ENCODE measurements at places on chromosomes 13 and 19.

GRCh38 chr13:41970918-41971317 is 10.0 kb upstream of the VWA8 start:
- DNase-seq = no peak

GRCh38 chr19:36605101-36605876 is at the start of gene ZNF382:
Gene ZNF382 (plus strand): TSS chr19:36605313. CDS start chr19:36609915, 4,602 bp downstream.
- DNase-seq = peak; percentile 60

DNA sequence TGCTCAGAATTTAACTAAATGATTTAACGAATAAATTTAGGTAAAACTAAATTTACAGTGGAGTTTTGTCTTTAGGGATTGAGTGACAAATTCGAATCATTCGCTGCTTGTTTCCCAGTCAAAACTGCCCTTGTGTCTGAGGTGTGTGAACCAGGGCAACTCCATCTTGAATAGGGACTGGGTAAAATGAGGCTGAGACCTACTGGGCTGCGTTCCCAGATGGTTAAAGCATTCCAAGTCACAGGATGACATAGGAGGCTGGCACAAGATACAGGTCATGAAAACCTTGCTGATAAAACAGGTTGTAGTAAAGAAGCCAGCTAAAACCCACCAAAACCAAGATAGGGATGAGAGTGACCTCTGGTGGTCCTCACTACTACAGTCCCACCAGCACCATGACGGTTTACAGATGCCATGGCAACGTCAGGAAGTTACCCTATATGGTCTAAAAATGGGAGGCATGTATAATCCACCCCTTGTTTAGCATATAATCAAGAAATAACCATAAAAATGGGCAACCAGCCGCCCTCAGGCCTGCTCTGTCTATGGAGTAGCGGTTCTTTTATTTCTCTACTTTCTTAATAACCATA is 10.2 kb upstream of the ANKRD10 start:
- DNase-seq = no peak

DNA sequence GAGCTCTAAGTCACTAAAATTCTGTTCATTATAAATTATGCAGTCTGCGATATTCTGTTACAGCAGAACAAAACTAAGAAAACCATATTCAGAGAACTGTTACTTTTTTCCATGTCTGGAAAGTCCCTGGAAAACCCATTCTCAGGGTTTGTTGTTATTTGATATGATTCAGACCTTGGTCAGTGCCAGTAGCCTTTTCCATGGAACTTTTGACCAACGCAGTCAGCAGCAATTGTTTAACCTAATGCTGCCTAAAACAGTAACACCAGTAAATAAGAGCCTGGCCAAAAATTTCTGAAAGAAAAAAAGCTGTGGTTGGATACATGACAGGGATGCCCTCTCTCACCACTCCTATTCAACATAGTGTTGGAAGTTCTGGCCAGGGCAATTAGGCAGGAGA is 402.7 kb downstream of the TBC1D4 start:
- no peak for DNase-seq

DNA sequence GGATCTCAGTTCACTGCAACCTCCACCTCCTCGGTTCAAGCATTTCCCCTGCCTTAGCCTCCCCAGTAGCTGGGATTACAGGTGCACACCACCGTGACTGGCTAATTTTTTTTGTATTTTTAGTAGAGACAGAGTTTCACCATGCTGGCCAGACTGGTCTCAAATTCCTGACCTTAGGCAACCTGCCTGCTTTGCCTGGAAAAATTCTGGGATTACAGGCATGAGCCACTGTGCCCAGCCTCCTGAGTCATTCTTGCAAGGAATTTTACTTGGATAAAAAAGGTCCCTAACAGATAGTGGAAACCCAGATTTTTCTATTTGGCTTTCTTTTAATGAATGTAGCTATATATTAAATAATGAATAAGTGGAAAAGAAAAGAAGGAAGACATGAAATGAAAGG is 449.9 kb upstream of the ATXN8OS start:
- DNase-seq = no peak

GRCh38 chr19:7288977-7289376 is 5.2 kb downstream of the INSR start:
- no peak for DNase-seq

- peak; percentile 6 for DNase-seq
These were observed 26.7 kb upstream of the NAPA start for GRCh38 chr19:47541518-47541917.

DNA sequence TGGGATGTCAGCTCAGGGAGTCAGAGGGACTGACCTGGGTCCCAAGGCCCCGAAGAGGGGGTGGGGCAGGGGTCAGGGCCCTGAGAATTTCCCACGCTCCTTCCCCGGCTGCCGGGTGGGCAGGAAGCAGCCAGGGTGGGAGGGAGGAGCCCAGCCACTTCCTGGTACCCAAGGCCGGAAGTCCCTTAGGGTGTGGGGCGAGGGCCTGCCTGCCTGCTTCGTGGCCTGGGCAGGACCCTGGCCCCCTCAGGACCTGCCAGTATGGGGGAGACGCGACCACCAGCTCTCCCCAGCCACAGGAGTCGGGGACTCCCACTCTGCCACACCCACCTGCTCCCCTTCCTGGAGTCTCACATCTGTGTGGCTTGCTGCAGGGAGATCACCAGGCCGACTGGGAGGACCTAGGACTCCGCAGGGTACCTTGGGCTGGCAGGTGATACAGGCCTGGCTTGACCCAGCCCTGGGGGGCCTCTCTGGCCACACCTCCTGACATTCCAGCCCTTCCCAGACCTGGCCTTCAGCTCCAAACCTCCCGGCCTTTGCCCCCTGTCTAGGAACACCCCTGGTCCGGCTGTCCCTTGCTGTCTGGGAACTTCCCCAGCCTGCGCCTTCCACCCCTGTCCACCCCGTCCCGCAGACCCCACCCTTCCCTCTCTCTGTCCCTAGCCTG is 9.8 kb upstream of the CIRBP start:
- peak; percentile 62 for DNase-seq

- DNase-seq = no peak
These were observed 49.4 kb downstream of the LYL1 start for GRCh38 chr19:13053238-13053637.

DNA sequence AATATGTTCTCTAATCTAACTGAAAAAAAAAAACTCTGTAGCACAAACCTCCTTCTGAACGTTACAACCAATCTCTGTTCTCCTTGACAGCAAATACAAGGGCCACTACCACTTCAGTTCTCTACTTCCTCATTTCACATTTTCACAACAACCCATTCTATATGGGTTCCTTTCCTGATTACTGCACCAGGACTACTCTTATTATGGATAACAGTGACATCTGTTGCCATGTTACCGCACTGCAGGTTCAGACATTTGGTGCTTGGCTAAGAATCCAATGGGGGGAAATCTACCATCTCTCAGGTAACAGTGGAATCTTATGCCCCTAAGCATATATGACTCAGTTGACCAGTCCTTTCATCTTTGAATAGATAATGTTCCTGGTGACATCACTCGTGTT is 11.6 kb upstream of the FPR3 start:
- DNase-seq = no peak

DNA sequence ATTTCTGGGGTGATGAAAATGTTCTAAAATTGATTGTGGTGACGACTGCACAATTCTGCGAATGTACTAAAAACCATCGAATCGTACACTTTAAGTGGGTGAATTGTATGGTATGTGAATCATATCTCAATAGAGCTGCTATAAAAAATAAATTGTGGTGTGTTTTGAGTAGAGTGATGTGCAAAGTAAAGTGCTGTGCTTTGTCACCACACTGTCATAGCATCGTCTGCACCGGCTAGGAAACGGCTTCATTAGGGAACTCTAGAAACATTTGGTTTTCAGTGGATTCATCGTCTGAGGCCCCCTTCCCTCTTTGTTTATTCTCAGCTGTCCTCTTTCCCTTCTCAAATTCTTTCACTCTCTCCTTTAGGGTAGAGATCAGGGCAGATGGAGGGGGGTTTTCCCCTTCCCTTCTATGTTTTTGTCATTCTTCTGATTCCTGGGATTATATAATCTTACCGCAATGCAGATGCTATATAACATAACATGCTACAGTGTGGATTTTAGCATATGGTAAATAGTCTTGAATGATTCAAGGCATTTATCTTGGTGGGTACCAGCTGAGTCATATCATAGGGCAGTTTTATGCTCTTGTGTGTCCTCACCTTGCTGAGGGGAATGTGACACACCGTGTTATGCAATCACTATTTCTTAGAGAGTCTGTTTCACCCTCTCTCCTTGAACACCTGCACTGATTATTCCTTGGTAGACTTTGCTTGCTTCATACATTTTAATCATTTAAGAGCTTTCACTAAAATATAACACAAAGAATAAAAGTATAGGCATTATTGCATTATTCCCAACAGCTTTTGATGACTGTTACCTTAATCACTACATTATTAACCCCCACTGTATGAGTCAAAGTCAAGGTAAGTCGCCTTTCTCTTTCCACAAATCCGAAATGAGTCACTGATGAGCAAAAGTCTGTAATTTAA is 239.4 kb downstream of the DCLK1 start:
- DNase-seq = no peak

GRCh38 chr13:106752584-106753170 is 184.7 kb upstream of the ARGLU1 start:
- DNase-seq = no peak

- DNase-seq = no peak
These were observed 158.0 kb downstream of the VWA8 start for GRCh38 chr13:41802684-41803444.

- DNase-seq = no peak
These were observed 79.1 kb upstream of the SPATA13 start for GRCh38 chr13:24081387-24081786.

- DNase-seq = no peak
These were observed 67.8 kb downstream of the SPACA7 start for GRCh38 chr13:112443995-112444311.

DNA sequence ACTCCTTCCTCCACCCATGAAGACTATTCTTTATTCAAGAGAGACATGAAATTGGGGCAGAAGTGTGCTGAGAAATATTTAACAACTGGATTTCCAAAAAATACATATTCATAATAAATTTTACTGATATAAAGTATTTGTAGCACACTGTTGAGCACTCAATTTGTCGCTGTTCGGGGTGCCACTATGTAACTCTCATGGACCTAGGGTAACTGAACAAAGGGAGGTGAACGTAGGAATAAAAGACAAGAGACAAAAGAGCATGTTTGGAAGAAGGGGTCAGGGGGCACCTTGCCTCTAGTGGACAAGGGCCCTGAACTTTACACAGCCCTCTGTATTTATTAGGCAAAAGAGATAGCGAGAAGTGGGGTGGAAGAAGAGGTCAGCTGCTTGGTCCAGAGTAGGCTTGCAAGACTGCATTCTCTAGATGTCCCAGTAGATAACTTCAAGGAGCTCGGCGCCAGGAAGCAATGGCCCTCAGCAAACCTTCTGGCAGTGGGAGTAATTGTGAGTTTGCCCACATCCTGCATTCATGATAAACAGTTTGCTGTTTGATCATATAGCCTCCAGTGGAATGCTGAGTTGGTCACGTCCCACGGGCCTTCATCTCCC is 4.5 kb upstream of the ZNF175 start:
- no peak for DNase-seq

DNA sequence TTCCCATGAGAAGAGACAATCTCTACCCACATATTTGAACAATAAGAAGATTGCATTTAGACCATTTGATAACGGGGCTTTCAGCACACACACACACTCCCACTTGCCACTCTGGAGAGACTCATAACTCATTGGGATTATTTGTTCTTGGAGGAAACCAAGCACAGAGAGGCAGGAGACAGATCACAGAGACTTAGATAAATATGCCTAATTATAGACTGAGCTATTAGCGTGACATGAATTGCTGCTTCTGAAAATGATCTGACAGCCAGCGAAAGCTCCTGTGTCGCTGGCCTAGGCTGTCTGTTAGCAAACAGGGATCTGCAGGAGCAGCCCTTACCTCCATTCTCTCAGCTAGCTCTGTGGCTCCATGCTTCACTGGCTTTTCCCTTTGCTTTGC is 111.4 kb downstream of the CCNA1 start:
- no peak for DNase-seq

DNA sequence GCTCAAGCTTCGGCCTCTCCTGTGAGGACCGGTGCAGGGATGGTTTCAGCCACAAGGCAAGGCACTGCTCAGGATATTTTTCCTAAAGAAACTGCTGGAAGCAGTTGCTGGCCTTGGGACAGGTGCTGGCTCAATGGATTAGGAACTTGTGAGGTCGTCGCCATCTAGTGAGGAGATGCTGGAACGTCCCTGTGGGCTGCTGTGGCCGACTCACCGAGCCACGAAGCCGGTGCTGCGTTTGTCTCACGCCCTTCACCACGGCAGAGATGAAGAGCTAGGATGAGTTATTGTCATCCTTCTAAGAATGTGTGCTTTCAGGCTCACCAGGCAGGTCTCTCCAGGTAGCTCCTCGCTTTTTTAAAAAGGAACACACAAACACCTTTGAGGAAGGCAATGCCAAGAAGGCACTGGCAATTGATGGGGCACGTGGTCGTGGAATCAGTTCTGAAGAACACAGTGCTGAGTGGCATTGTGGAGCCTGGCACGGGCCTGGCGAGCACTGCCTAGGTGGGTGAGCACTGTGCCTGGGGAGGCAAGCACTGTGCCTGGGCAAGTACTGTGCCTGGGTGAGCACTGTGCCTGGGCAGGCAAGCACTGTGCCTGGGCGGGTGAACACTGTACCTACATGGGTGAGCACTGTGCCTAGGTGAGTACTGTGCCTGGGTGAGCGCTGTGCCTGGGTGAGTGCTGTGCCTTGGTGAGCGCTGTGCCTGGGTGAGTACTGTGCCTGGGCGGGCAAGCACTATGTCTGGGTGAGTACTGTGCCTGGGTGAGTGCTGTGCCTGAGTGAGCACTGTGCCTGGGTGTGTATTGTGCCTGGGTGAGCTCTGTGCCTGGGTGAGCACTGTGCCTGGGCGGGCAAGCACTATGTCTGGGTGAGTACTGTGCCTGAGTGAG is 140.4 kb downstream of the TEX29 start:
- DNase-seq = no peak

Measured in T-helper 22 cell (primary cell).